ENCODE measurements at places on chromosomes 16 and 17.

DNA sequence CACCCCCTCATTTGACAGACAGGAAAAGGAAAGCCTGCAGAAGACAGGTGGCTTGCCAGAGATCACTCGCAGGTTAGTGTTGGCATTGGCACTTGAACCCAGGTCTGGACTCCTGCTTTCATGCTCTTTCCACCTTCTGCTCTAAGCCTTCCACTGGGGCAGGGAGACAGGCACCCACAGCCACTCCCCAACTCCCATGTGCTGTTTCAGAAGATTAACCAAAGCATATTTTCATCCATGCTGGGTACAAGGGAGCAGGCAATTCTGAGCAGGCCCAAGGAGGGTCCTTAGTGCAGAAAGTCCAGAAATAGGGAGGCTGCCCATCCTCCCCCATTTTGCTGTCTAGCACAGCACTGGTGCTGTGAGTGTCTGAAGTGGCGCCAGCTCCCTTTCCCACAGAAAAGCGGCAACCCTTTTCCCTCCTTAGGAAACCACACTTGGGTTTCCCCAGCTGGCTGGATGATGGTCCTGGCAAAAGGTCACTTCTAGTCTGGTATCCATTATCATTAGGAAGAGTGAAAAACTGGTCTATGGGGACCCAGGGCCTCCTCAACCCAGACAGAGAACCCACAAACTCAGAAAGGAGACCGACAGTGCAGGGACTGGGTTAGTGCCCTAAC, 2.0 kb upstream of the CAVIN1 start:
- no peak for DNase-seq

- DNase-seq = no peak
Observed at GRCh38 chr17:17111401-17112393, 69.4 kb downstream of the MPRIP start.

GRCh38 chr16:23879735-23880373, 44.1 kb downstream of the PRKCB start:
- DNase-seq = no peak

GRCh38 chr16:18816286-18816685, 14.9 kb upstream of the ARL6IP1 start:
- no peak for DNase-seq

- no peak for DNase-seq
Observed at GRCh38 chr17:17749921-17750320, 68.7 kb downstream of the RAI1 start.

DNA sequence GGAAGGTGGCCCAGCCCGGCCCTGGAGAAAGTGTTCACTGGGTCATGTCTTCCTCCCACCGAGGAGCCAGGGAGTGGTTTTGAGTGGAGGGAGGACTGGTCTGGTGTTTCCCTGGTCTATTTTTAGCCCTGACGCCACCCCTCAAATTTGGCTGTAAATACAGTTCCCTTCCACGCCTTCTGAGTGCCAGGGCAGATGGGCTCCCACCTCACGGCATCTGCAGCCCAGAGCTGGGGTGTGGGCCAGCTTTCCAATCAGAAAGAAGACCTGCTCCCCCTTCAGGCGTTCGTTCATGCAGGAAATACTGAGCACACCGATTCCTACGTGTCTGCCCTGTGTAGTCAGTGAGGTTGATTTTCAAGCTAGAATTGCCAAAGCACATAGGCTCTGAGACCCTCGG, 53.7 kb downstream of the SNX20 start:
- DNase-seq = peak; percentile 69

GRCh38 chr17:74012465-74012864, 191.0 kb upstream of the RPL38 start:
- no peak for DNase-seq

DNA sequence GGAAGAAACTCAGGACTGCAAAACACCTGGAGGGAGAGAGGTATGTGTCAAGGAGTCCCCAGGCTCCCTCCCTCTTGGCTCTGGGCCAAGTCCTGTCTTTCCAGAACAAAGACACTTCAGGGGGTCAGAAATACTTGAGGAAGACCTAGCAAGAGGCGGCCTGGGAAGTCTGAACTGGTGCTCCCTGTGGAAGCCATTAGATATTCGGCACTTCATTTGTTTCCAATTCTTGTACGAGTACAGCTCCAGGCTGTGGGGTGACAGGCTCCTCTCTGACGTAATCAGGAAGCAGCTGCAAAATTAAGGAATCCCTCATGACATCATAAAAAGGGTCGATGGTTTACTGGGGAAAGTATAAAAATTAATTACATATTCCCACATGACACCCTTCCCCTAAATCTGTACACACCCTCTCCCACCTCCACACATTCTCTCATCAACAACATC, 108.7 kb downstream of the SMG6 start:
- no peak for DNase-seq

DNA sequence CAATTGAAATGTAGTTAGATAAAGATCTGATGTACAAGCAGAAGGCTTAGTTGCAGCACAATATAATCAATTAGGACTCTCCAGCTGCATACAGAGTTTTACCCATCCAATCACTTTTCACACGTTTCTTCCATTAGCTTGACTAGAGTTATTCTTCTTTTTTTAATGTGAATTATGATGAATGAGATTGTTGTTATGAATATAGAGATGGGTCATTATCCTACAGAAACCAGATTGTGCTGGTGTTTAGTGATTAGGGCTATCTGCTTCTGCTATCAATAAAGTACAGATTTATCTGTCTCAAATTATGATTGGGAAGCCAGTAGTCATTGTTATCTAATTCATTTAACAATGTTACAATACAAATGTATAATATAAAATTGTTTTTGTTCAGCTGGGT, 221.4 kb upstream of the TBX2 start:
- DNase-seq = no peak

DNA sequence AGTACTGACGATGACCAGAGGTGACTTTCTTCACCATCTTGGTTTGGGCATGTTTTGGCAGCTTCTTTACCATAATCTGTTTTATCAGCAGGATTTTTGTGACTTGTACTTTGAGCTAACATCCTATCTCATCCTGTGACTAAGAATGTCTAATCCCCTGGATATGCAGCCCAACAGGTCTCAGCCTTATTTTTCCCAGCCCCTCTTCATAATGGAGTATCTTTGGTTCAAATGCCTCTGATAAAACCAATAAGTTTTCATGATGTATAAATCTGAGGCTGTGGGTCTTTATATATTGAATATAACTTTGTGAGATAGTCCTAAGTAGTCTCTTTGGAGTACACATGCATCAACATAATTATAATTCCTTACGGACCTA, 186.9 kb upstream of the WSB1 start:
- DNase-seq = no peak

DNA sequence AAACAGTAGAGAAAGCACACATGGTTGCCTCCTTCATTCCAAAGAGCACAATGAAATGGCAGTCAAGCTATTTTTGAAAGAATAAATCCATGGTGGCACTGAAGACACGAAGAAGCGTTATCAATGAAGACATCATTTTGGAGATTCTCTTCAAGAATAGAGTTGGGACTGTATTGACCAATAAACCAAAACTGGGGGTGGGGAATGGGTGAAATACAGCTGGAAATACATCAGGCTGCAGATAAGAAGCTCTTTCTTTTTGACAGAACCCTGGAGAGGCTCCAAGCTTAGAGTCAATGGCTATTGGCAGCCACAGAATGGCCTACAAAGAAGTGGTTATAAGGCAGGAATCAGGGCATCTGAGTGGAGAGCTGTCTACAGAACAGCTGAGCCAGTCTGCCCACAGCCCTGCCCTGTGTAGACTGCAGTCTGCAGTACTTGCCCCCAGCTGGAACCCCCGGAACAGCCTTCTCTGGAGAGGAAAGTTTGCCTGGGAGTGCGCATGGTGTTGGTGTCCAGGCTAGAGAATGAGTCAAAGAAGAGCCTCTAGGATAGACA, 100.4 kb downstream of the STX8 start:
- DNase-seq = no peak

DNA sequence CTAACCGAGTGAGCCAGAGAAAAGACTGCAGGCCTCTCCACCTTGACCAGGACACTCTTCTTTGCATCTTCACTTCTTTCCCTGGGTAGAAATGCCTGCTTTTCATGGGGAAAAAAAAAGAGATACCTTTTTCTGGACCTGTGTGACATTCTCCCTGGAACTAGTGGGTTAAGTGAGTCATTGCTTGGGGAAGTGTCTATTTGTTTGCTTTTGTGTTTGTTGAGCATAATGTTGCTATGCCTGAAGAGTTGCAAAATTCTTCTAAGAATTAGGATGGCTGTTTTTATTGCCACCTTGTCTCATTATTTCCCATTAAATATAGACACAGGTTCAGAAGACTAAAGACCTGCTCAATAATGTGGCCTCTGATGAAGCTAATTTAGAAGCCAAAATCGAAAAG, 18.8 kb downstream of the CLUAP1 start:
- no peak for DNase-seq

GRCh38 chr17:82408288-82408937, 9.7 kb upstream of the HEXD start:
- no peak for DNase-seq

- peak; percentile 51 for DNase-seq
Observed at GRCh38 chr16:50711862-50712559, 18.6 kb downstream of the NOD2 start.

DNA sequence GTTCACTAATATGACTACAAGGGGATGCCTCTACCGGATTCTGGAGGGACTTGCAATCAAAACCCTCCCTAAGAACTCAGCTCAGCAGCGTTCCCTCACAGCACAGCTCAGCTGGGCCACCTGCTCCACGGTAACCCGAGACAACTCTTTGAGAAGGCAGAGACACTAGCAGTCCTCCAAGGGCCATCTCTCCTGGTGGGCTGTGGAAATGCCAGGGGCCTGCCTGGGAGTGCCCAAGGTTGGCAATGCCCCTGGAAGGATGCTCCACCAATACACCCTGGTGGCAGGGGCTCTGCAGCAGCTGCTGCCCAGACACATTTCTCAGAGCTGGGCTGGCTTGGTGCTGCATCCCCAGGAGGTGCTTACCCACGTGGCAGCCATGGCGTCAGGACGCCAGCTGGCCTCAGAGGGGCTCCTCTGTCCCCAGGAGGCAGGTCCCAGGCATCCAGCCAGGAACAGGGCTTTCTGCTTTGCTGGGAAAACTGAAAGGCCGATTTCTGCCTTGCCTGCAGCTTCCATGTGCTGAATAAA, 16.5 kb downstream of the CDIP1 start:
- no peak for DNase-seq

GRCh38 chr16:6125483-6126259, 1028.1 kb upstream of the EEF2KMT start:
- no peak for DNase-seq

- DNase-seq = no peak
Observed at GRCh38 chr17:59754552-59754951, 47.1 kb downstream of the VMP1 start.

- DNase-seq = no peak
Observed at GRCh38 chr16:79576602-79577001, 23.9 kb downstream of the MAF start.

- DNase-seq = no peak
Observed at GRCh38 chr17:82201498-82201910, 11.1 kb downstream of the CCDC57 start.

GRCh38 chr16:29230671-29231096, 175.8 kb downstream of the NPIPB11 start:
- no peak for DNase-seq

DNA sequence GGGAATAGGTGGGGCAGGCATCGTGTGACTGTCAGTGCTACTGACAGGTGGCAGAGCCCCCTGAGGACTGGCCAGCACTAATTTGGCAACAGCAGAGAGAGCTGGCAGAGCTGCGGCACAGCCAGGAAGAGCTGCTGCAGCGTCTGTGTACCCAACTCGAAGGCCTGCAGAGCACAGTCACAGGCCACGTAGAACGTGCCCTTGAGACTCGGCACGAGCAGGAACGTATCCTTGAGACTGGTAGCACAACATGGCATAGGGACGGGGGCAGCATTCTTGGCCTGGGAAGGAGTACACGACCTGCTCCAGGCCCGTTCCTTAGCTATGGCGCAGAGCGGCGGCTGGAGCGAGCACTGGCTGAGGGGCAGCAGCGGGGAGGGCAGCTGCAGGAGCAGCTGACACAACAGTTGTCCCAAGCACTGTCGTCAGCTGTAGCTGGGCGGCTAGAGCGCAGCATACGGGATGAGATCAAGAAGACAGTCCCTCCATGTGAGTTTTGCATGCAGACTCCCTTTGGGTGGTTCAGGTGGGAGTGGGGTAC, 3.0 kb upstream of the NRN1L start:
- DNase-seq = peak; percentile 44

GRCh38 chr17:12231355-12231682, 210.6 kb downstream of the MAP2K4 start:
- DNase-seq = no peak

DNA sequence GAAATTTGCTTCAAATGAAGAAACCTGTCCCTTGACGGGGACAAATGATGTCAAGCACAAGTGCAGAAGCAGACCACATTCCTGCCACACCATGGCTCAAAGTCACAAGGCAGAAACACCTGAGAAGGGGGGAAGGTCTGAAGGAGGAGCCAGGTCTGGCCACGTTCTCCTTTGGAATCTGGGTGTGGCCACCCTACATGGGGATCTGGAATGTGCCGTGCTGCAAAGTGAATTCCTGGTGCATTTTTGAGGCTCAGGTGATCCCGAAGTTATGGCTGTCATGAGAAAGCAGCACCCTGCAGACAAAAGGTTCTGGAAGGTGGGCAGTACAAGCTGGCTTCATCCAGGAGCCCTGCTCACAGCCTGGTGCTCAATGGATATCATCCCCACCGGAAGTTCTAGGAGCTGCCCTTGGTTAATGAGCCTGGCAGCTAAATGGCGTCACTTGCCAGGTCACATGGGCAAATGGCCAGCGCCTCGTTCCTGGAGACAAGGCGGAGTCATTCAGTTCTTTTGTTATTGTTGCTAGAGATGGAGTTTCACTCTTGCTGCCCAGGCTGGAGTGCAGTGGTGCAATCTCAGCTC, 20.1 kb upstream of the ADCY9 start:
- DNase-seq = no peak

GRCh38 chr17:40022961-40023541, 7.8 kb downstream of the CSF3 start:
- DNase-seq = no peak

DNA sequence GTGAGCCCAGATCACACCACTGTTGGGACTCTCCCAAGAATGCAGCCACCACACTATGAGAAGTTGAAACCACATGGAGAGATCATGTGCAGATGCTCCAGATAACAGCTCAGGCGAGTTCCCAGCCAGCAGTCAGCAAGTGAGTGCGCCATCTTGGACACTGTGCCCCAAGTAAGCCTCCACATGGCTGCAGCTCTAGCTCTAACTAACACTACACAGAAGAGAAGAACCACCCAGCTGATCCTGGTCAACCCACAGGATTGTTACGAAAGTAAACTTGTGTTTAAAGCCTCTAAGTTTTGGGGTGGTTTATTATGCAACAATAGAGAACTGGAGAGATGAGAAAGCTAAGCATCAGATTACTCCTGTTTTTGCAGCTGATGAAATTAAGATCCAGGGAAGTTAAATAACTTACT, 25.8 kb downstream of the SLC38A7 start:
- DNase-seq = no peak

DNA sequence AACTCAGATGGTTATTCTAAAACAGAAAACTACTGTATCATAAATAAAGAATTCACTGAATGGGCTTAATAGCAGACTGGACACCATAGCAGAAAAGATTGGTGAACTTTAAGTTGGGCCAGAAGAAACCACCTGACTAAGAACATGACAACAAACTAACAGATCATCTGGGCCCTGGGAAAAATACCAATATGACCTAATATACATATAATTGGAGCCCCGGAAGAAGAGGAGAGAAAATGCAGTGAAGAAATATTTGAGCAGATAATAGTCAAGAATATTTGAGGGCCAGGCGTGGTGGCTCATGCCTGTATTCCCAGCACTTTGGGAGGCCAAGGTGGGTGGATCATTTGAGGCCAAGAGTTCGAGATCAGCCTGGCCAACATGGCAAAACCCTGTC, 25.5 kb upstream of the SDK2 start:
- DNase-seq = no peak

GRCh38 chr17:40290629-40291280, 3.1 kb downstream of the CDC6 start:
- peak; percentile 72 for DNase-seq
